ENCODE measurements at places on chromosomes 6 and 20.

- DNase-seq, result no peak
Measured at GRCh38 chr20:52905241-52905994, 66.7 kb upstream of the TSHZ2 start.

GRCh38 chr20:41138475-41139226, 1.3 kb downstream of the PLCG1 start:
- no peak for DNase-seq

DNA sequence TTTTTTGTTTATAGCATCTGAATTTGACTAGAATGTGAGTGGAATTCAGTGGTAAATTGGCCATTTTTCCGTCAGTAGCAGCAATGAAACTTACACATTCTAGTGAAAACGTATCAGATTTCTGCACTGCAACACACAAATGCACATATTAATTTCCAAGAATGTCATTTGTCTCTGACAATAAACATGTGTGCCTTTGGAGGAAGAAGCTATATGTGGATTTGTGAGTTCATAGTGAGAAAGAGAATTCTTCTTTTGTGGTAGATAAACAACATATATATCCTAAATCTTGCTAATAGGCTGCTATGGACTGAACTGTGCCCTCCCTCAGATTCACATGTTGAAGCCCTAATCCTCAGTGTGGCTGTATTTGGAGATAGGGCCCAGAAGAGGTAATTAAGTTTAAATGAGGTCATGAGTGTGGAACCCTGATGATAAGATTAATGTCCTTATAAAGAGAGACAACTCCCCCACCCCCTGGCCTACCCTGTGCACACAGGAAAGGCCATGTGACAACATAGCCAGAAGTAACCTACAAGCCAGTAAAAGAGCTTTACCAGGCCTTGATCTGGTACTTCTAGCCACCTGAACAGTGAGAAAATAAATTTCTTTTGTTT, 200.2 kb upstream of the EYA4 start:
- no peak for DNase-seq

- DNase-seq, result no peak
Measured at GRCh38 chr20:64011366-64011779, 24.6 kb upstream of the C20orf204 start.

GRCh38 chr6:6566766-6567165, 21.8 kb upstream of the LY86 start:
- no peak for DNase-seq

GRCh38 chr6:142935553-142936517, 9.1 kb downstream of the HIVEP2 start:
- DNase-seq, result no peak

GRCh38 chr20:13353261-13353945, 132.3 kb downstream of the ISM1 start:
- DNase-seq, result no peak

GRCh38 chr20:44837946-44838345, 27.6 kb upstream of the RIMS4 start:
- no peak for DNase-seq

- DNase-seq, result no peak
Measured at GRCh38 chr6:134002821-134003220, 49.6 kb downstream of the SLC2A12 start.

- DNase-seq, result no peak
Measured at GRCh38 chr6:133407320-133408100, 166.4 kb downstream of the EYA4 start.

- DNase-seq, result no peak
Measured at GRCh38 chr6:163668061-163668426, 253.5 kb downstream of the QKI start.

- no peak for DNase-seq
Measured at GRCh38 chr6:89273816-89274215, 41.3 kb downstream of the GABRR2 start.

- no peak for DNase-seq
Measured at GRCh38 chr6:31797588-31797987, 2.0 kb upstream of the VARS1 start.

DNA sequence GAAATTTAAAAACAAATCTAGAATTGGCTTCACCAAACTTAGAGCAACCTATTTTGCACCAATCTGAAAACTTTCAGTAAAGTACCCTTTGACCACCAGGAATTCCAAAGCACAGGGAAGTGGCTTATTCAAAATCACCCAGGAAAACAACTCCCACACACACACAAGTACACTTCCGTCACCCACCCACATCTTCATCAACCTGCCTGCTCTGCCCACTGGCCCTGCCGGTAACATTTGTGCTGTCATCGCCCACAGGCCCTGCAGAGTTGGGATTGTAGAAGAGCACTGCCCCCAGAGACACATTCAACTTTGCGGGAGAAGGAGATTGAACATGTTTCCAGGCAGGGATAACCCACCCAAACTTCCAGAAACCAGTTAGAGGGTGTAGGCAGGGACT, 19.3 kb upstream of the SCML4 start:
- no peak for DNase-seq

- no peak for DNase-seq
Measured at GRCh38 chr6:4553387-4553786, 222.8 kb upstream of the CDYL start.

GRCh38 chr6:11604836-11605506, 67.4 kb downstream of the TMEM170B start:
- DNase-seq, result no peak

GRCh38 chr6:16505711-16506357, 255.4 kb downstream of the ATXN1 start:
- no peak for DNase-seq

All from T1000 (cell line).